ENCODE measurements at places on chromosomes 13 and 19.

DNA sequence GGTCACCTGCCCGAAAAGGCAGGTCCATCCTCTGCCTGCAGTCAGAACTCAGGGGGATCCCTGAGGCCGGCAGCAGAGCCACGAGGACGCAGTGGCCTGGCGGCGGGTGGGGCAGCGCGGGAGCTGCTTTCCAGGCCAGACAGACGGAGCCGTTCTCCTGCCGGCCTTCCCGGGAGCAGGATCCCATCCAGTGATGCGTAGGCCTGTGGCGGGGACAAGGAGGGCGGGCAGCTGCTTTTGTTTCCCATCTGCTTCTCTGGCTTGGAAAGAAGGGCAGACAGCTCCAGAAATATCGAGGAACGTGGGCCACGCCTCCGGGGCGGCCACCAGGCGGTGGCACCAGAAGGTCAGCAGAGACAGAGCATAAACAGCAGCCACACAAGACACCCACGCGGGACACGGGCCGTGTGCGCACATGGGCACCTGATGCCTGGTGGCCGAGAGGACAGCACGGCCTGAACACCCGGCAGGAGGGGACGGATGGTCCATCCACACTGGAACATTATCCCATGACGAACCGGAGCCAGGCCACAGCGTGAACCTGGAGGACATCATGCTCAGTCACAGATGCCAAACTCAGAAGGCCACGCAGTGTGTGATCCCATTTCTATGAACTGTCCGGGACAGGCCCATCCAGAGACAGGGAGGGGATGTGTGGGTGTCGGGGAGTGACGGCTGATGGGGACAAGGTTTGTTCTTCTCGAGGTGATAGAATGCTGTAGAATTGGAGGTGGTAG lies 13.9 kb upstream of the MKNK2 start:
- DNase-seq: no peak

GRCh38 chr13:106291006-106291405 lies 244.5 kb downstream of the EFNB2 start:
- no peak for DNase-seq

GRCh38 chr19:45884682-45885555 lies 1.0 kb downstream of the IRF2BP1 start:
- no peak for DNase-seq

- DNase-seq: no peak
Observed at GRCh38 chr13:91609353-91609752, 210.9 kb downstream of the GPC5 start.

DNA sequence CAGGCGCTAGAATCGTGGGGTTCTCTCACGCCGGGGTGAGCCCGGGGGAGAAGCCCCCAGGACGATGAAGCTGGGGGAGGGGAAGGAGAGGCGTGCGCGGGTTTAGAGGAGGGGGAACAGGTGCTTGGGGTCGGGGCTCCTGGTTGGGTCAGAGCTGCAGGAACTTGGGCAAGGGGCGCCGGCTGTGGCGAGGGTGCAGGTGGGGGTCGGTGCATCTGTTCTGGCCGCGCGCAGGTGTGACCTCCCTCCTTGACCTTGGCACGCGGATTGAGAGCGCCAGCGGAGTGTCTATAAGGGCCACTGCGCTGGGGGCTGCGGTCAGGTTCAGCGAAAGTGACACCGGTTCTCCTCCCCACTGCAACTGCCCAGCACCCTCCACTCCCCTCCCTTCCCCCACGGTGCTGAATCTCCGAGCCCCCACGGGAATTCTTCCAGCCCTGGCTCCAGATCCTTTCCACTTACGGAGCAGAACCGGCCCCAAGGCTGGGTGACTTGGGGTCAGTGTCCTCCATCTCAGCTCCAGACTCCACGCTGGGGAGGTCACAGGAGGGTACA lies 618 bp downstream of the TMEM38A start:
- peak; percentile 1 for DNase-seq

DNA sequence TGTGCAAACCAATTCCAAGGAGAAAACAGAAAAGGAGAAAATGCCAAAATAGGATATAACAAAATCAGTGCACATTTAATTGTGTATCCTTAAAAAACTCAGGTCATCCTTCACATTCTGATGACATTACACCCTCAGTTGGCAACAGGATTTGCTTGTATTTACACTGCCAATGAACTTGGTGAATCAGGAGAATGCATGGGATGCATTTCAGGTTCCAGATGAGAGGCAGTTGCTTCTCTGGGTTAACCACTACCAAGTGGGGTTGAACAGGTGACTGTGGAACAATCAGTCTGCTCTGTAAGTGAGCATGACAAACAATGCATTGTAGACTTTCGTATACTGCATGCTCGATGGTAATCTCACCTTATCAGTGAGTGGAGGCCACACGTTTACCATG lies 79.1 kb downstream of the STARD13 start:
- DNase-seq: no peak

DNA sequence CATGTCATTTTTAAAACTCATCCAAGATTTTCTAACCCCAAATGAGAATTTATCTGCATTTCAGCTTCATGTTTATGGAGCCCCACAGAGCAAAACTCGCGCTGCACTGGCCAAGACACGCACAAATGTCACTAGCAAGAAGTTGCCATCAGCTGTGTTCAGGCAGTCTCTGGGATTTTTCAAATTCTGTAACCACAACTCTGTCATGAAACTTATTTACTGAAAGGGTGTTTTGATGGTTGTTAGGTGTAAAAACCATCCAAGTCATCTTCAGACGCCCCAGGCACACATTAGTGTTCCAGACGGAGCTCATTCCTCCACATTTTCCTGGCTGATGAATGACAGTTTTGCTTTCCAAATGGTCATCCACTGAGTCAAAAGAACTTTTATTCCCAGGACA lies 63.4 kb downstream of the SLC7A1 start:
- DNase-seq: no peak

GRCh38 chr13:59873856-59874255 lies 289.9 kb downstream of the DIAPH3 start:
- DNase-seq: no peak

DNA sequence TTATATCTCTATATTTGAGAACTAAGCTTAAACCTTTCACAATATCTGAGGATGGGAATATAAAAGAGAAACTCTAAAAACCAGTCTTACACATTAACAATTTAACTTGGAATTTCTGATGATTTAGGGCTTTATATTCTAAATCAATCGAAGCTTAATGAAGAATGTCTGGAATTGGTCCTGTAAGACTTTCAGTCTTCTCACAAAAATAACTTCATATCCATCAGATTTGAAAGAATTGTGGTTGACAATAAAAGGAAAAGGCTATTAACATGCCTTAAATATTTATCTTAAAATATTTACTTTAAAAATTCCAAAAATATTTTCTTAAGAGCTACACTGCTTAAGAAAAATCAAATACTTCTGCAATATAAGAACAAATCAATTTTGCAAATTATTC lies 27.3 kb downstream of the MYCBP2 start:
- no peak for DNase-seq

- no peak for DNase-seq
Observed at GRCh38 chr13:60689076-60689475, 292.1 kb downstream of the TDRD3 start.

GRCh38 chr13:77118134-77118533 lies 91.2 kb upstream of the FBXL3 start:
- DNase-seq: no peak

GRCh38 chr19:39413272-39413910 lies 922 bp downstream of the PLEKHG2 start:
- no peak for DNase-seq

GRCh38 chr13:59476366-59476765 lies 687.4 kb downstream of the DIAPH3 start:
- DNase-seq: no peak

DNA sequence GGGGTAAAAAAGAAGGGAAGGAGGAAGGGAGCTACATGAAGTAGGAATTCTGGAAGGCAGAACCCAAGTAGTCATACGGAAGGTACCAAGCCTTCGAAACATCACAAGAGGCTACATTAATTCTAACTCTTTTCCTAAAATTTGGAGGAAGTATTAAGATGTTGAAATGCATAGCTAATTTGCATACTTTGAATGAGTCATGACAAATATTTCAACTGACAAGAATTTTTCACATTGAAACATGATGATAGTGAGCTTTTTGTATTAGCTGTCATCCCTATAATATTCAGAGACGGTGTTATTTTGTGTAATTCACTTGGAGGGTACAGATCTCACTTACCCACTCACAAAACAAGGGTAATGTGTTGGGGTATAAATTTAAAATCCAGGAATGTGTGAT lies 9.1 kb upstream of the ACOD1 start:
- DNase-seq: no peak

DNA sequence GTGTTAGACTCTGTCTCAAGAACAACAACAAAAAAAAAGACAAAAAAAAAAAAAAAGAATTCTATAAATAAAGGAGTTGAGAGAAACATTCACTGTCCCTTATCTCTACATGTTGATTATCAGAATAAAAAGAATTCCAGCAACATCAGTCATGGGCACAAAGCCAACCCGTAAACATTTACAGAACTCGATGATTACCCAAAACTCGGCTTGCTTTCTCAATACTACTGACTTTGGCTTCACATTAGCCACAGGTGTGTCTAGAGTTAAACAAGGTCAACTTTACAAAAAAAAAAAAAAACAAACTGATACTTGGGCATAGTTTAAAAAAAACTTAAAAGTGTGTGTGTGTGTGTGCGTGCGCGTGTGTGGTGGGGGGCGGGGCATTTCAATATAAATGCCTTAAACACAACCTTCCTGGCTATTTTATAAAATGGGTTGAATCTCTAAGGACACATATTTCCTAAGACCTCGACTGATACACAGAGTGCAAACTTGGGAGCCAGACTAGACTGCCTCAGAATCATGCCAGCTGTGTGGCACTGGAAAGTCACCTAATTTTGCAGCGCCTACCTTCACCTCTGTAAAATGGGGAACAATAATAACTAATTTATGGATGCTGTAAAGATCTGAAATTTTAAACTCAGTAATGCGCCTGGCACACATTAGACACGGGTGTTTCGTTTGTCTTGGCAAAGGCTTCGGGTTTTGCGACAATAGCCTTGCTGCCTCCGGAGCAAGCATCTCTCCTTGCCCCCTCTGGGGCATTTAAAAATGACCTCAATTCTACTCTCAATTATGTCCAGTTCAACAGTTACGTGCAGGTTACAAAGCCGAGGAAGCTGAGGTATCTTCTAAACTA lies 922 bp downstream of the EBPL start:
- DNase-seq: no peak

DNA sequence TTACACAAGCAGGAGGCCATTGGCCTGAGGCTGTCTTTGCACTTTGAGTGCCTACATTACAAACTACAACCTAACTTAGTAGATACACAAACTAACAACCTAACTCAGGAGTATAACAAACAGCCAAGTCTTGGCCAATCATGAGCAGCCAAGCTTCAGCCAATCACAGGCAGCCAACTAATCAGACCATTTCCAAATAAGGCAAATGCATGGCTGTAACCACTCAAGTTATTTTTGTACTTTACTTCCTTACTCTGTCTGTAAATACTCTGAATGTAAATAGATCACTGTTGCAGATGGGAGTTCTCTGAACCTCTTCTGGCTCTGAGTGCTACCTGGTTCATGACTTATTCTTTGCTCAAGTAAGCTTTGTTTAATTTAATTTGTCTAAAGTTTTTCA lies 748.1 kb upstream of the SGCG start:
- no peak for DNase-seq

DNA sequence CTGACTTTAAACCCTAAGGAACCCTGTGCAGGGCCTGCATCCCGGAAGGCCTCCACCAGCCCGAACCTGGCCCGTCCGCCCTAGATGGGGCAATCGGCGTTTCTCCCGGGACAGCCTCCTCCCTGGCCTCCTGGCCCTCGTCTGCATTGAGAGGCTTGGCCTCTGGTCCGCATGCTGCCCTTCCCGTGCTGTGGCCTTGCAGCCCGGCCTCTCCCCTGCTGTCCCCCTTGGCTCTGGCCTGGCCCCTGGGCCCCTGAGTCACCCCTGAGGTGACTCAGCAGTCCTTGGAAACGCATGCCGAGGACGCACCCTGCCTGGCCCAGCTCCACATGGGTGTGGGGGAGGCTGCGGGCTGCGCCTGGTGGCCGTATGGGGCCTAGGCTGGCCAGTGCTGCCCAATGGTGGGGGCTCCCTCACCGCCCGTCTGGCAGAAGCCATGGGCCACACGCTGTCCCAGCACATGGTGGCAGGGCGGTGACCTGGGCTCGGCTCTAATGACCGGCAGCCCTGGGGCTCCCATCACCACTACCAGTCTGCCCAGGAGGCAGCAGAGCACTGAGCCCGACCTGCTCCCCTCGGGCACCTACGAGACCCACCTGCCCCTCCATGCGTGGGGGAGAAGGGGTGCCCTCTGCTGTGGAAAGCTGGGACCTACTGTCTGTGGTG lies 25.7 kb downstream of the SH3GL1 start:
- no peak for DNase-seq

DNA sequence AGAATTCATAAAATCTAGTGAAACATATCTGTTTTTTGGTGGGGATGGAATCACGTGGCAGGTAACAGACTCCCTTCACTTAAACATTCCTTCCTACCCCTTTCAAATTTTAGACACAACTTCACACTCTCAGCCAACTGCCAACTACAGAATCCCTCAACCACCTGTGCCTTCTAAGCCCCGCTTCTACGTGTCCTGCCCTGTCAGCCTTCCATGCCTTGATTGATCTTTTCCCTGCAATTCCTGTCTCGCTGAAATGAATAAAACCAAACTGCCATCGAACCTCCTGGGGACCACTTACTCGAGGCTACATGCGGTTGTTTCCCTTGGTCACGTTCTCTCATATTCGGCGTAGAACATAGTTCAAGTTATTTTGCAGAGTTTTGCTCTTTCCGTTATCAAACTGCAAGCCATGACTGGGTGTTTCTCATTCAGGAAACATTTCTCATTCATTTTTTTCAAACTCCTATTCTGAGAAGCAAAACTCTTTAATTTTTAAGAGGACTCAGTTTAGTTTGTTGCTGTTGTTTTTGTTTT lies 1.1 kb downstream of the ZNF625 start:
- DNase-seq: no peak

GRCh38 chr13:40494513-40494912 lies 171.9 kb downstream of the FOXO1 start:
- DNase-seq: no peak

GRCh38 chr13:32852526-32852925 lies 163.7 kb upstream of the KL start:
- no peak for DNase-seq

DNA sequence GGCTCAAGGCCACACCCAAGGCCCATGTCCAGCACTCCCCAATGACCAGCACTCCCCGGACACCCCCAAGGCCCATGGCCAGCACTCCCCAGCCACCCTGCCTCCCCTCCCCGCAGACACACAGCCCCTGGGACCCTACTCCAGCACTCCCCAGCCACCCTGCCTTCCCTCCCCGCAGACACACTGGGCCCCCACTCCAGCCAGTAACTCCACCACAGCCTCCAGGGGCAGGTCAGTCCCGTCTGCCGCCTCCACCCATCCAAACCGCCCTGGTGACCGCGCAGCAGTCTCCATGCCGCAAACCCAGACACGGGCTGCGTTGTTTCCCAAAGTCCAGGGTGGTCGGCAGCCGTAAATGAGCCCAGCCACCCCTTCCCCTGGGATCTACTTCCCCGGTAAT lies 70.7 kb downstream of the SPACA7 start:
- DNase-seq: no peak

DNA sequence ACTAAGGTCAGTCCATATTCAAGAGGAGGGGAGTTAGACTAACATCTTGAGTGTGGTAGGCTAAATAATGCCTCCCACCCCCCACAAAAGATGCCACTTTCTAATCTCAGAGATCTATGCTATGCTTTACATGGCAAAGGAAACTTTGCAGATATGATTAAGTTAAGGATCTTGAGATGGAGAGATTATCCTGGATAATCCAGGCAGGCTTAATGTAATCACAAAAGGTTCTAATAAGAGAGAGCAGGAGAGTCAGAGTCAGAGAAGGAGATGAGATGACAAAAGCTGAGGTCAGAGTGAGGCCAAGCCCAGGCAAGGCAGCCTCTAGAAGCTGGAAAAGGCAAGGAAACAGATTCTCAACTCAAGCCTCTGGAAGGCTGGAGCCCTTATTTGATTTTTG lies 1011.6 kb downstream of the PCDH9 start:
- no peak for DNase-seq

All from activated CD4-positive, alpha-beta T cell treated with anti-CD3 and anti-CD28 coated beads, Interleukin-2, amount 50 U/mL, for 24 hours (primary cell).